ENCODE measurements at places on chromosomes 5 and 9.

DNA sequence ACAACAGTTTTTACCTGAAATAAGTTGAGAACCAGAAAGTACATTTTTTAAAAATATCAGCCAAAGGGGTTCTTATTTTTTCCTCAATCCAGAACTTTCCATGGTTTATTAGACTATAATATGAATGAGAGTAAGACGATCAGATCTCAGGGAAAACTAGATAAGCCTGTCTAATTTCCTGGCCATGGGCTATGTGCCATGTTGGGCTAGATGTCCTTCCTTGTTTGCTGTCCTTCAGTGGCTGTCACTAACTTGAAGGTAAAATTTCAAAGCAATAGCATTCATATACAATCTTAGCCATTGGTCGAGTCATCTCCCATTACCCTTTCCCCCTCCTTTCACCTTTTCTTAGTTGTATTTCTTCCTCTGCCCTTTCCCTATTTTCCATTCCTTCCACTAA is 179.5 kb upstream of the PPP1R2B start:
- DNase-seq: no peak

DNA sequence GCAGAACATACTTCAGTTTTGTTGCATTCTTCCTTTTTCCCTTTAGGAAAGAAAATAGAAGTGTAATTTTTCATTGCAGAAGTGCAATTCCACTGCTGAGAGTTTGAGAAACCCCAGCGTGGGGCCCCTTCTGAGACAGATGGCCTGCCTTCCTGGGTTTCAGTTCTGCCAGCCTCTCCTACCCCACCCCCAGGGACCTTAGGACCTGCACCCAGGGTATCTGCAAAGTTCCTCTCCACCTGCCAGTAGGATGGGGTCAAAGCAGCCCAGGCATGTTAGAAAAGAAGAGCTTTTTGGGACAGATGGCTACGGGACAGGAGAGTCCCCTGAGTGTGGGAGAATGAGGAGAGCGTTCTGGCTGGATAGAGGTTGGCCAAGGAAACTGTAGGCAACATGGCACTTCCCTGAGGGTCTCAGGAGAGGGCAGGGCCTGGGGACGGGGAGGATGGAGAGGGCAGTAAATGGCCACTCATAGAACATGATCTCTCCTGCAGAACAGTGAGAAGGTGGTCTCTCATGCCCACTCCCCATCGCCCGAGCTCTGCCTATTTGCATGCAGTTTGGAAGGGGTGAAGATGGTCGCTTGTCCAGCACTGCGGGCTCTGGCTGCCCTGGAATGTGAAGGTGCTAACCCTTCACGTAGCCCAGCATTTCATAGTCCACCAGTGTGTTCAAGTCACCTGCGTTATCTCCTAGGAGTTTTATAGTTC is at the start of gene TIFAB:
Gene TIFAB, minus strand, starts transcription at position 31 of the 710 bp plus-strand sequence. CDS start 2,412 bp downstream, outside the sequence.
- no peak for DNase-seq

DNA sequence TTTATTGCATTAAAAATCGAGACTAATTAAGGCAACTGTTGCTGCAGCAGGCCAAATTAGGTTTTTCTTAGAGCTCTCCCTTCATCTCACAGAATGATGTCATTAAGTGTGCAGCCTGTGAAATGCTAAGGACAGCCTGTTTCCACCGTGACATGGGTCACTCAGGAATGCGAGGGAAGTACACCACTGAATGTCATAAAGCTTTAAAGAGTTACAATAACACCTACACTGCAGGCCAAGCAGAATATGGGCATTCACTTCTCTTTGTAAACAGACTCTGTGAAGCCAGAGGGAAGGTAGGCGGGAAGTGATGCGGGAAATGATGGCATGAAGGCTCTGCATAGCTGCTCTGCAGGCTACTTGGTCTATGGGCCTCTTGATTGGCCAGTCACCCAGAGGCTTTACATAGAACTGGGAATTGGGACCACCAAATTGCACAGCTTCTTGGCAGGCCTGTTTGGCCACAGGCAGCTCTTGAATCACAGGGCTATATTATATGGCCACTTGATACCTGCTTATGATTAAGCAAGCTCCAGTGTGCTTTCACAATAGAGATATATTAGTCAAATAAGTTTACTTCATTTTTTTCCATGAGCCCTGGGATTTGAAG is 28.4 kb upstream of the AOPEP start:
- DNase-seq: no peak

DNA sequence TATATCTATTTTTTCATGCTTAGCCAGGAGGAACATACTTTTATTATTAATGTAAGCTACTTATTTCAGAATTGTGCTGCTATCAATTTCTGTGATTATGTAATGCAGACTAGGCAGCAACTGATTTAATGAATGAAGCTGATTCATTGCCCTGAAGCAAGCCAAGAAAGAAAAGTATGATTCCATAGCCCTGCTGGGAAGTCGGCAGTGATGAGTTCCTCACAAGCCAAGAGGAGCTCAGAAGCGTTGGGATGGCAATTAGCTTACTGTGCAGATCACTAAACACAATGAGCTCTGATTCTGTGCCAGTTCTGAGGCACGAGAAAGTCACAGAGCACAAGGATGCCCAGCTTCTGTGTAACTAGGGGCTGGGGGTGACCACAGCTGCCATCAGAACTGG is 254.3 kb upstream of the KLF9 start:
- DNase-seq: no peak

GRCh38 chr5:13567819-13568218 is 376.7 kb downstream of the DNAH5 start:
- DNase-seq: no peak

DNA sequence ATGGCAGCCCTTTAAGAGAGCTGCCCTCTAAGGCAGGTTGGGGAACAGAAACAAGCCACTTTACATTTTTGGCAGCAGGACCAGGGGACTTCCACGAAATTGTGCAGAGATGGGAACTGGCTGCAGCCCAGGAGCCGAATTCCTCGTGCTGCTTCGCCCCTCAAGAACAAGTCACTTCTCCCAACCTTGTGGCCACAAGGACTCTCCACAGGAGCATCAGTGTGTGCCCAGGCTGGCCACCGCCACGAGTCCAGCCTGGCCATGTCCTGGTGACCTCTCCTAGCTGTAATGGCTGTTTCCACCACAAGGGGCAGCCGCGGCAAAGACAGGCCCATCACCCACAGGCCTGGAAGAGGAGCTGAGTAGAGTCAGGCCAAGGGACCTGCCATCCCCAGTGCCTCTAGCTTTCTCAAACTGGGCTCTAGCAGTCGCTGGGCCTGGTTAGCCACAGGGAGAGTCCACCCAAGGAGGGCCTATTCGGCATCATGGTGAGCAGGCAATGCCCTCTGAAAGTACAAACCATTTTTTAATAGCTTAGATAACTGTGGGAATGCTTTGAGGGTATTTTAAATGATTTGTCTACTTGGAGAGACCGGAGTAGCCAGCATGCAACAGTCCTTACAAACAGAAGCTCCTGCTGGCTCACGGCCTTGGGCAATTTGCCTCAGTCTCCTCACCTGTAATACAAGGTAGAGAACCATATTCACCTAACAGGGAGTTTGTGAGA is 129.0 kb downstream of the COL23A1 start:
- DNase-seq: no peak

- DNase-seq: no peak
Observed at GRCh38 chr5:1819458-1819857, 18.3 kb downstream of the NDUFS6 start.

GRCh38 chr9:135136481-135136880 is 49.0 kb downstream of the OLFM1 start:
- DNase-seq: no peak

DNA sequence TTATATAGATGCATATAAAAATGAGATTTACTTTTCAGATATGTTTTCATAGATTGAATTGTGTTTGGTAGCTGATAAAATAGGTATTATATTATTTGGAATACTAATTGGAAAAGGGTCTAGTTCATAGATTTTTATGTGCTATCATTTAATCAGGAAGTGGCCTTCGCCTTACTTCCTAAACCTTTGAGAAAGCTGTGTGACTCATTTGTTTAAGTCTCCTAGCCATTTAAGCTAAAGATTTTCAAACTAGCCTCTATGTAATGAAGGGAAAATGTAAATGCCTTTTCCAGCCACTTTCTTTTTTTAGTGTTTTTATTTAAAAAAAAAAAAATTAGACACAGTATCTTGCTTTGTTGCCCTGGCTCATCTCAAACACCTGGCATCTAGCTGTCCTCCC is 97.5 kb downstream of the DMXL1 start:
- no peak for DNase-seq

- no peak for DNase-seq
Observed at GRCh38 chr9:85528607-85529006, 213.1 kb downstream of the AGTPBP1 start.

- DNase-seq: no peak
Observed at GRCh38 chr5:127820910-127821553, 117.8 kb downstream of the CCDC192 start.

- DNase-seq: no peak
Observed at GRCh38 chr5:146548781-146549449, 32.9 kb upstream of the GPR151 start.

DNA sequence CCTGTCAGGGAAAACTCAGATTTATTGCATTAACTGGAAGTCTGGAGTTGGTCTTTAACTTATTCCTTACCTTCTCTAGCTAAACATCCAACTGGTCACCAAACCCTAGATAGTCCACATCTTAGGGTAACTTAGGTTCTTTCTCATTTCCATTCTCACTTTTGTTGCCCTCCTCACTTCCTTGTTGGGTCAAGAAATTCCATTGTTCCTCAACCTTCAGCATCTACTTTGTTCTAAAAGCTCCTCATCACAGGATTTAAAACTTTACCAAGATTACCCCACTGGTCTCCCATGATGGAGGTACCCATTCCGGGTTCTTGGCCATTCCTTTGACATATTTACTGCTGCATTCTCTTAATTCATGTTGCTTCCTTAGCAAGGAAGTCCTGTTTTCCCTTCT is 32.1 kb downstream of the PTTG1 start:
- no peak for DNase-seq

DNA sequence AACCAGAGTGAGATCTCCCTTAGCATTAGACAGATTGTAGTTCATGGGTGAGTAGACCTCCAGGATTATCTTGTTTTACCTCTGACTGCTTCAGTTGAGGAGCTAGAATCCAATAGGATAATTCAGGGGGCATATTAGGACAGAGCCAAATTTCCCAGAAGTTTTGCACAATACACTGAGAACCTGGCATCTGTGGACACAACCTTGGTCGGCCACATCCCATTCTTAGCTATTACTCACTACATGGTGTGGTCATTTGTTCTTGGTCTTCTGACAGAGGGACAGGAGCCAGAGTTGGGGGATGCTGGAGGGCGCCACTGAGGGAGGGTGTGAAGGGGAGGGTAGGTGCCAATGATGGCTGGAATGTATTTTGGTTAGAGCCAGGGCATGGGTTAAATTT is 66.6 kb downstream of the NPR3 start:
- no peak for DNase-seq

- DNase-seq: peak; percentile 23
Observed at GRCh38 chr5:65076251-65076869, 307.6 kb downstream of the CWC27 start.

GRCh38 chr5:115589043-115589442 is 13.2 kb downstream of the TICAM2 start:
- DNase-seq: no peak

- DNase-seq: no peak
Observed at GRCh38 chr5:42228279-42228678, 195.0 kb upstream of the GHR start.

- DNase-seq: no peak
Observed at GRCh38 chr9:14097666-14098415, 216.1 kb downstream of the NFIB start.

GRCh38 chr5:10578869-10579268 is 15.0 kb downstream of the ANKRD33B start:
- DNase-seq: no peak

DNA sequence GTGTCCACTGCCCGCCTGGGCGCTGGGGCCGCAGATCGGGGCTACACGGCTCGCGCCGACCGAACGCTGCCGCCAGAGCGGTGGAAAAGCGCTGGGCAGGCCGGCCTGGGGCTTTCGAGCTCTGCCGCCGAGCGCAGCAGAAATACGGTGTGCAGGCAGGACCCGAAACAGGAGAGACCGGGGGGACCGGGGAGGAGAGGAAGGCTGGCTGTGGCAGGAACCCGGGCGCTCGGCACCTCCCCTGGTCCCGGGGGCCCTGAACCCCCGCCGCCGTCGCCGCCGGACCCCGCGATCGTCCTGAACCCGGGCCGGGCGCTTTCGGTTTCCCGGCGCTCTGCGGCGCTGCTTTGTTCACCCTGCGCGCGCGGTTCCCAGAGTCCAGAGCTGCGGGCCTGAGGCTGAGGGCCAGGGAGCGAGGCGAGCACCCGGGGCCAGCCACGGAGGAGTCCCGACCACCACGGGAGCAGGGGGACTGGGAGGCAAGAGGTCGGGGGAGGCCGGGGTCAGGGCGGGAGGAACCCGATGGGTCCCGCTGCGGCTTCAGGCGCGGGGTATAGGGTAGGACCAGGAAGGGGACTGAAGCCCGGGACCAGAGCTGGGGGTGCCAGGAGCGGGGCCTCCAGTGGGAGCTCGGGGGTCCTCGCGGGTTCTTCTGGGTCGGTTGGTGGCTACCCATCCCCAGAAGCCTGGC is 12.0 kb downstream of the IRX2 start:
- no peak for DNase-seq

DNA sequence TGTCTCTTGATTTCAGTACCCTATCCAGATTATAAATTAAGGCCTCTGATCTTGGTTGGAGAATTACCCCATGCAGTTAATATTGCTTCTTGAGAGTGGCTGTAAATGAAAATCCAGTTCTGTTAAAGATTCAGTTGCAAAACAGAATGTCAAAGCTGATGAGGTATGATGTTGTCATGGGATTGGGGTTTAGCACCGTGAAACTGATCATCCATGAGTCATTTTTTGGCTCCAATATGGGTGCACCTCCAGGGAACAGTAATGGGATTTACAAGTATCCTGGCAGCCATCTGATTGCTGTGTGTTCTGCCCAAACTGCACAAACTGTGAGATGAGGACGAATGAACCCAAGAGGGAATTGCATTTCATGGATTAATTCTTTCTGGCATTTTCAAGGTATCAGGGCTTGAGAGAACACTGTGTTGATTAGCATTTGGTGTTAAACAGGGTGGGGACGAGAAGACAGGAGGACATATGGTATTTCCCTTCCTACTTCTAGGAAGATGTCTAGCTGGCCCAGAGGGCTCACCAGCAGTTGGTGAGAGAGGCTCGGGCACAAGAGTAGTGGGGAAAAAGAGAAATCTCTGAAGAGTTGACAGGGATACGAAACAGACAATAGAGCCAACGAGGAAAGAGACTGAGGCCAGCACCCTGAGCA is 214.7 kb downstream of the GAS1 start:
- DNase-seq: no peak

All from stimulated activated CD4-positive, alpha-beta T cell treated with anti-CD3 and anti-CD28 coated beads, Interleukin-4, amount 100 ng/mL, for 4 hours (primary cell).